ENCODE measurements at places on chromosomes 2 and 18.

DNA sequence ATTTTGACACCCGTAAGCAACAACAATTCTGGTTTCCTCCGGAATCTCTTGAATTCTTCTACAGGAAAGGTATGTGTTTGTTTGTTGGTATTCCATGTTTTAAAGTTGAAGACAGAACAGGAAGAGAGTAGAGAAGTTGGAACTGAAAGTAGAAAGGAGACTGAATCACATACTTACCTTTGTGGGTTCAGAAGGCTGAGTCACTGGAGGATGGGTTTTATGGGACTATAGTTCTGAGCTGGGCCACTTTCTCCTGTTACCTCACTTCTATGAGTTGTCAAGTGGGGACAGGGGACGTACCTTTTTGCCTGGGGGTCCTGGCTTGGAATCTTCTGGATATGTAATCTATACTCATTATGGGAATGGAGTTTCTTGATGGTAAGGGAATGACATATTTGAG lies 40.9 kb downstream of the KDM3A start:
- DNase-seq = no peak

GRCh38 chr2:120469426-120469825 lies 123.5 kb downstream of the INHBB start:
- no peak for DNase-seq

DNA sequence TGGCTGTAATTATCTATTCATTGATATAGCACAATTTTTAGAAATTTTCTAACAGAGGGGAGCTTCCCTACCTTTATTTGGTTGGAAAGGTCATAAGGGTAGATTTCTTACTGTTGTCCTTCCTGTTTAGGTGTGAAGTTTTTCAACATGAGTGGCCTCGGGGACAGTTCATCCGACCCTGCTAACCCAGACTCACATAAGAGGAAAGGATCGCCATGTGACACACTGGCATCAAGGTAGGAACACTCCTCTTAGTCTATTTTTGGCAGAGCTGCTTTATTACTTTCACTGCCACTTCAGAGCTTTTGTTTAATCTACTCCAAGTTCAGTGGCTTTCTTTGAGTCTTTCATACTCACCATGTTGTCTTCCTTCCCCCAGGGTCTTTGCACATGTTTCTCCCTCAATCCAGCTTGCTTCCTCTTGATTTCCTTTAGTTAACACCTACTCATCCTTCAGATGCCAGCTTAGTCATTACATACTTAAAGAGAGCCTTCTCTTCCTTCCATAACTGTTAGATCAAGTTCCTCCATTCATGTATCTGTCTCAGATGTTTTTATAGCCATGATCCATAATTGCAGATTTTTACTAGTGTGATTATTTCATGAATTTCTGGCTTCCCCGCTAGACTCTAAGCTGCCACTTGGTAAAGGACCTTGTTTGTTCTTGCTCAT lies 134.5 kb downstream of the PTRHD1 start:
- no peak for DNase-seq

- DNase-seq = no peak
These were observed 52.5 kb downstream of the CCDC141 start for GRCh38 chr2:178997477-178997876.

DNA sequence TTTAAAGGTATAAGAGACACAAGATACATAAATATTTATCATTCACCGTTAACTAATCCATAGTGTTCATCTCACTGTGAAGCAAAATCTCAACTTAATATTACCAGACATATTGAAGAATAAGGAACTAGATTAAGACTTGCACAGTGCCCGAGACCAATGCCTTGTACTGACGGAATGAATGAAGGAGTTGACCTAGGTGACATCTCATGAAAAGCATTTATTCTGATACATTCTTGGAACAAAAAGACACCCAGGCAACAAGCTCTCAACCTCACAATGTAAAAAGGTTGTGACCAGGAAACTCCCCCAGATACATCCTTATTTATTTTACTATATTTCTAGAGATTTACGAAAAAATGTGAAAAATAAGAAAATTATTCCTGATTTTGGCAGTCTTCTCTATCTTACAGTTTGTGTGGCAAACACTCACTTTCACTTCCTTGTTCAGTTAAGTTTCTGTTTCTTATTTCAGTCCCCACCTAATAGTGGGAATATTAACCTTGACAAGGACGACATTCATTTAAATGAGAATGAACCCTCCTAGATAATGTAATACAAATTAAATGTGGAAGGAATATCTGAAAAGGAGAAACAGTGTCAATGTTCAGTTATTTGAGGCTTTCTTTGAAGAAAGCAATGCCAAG lies 28.4 kb downstream of the M1AP start:
- DNase-seq = no peak

- DNase-seq = no peak
These were observed 27.6 kb upstream of the SLC40A1 start for GRCh38 chr2:189608170-189608569.

DNA sequence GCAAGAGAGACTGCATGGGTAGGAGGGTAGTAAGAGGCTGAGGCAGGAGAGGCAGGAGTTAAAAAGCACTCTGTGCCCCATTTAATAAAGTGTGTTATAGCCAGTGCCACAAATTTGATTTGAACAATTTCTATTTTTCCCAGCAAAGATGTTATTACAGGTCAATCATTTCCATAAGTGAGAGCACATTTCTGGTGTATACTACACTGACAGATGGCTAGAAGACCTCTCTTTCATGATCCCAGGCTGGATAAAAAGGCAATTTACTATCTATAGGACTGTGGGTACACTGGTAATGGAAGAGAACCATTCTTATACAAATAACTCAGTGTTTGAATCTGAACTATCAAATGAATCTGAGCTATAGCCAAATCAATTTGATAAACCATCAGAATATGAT lies 176.2 kb downstream of the FSHR start:
- no peak for DNase-seq

GRCh38 chr2:81437456-81438000 lies 1133.0 kb upstream of the LRRTM1 start:
- DNase-seq = no peak

DNA sequence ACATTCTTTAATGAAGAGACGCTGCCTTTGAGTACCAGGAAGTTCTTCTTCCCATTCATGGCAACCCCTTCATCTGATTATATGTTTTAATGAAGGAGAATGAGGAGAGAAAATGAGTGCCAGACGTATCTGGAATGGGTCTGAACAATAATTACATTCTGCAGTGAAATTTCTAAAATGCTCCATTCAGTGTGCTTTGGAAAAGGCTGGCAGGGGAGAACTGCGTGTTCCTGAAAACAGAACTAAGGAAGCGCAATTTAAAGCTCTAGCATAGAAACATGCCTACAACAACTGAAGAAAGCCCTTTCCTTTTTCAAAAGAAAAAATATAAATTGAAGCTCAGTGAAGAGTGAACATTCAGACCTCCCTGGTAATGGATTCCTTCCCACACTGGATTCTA lies 58.8 kb downstream of the BOD1L2 start:
- DNase-seq = no peak

- peak; percentile 55 for DNase-seq
These were observed 47.4 kb upstream of the SMAD7 start for GRCh38 chr18:48997985-48998831.

GRCh38 chr2:20585710-20586594 lies 64.9 kb downstream of the HS1BP3 start:
- no peak for DNase-seq

- DNase-seq = no peak
These were observed 52.9 kb downstream of the SATB2 start for GRCh38 chr2:199404841-199405240.

GRCh38 chr18:74976331-74976909 lies 232.5 kb downstream of the PTGR3 start:
- no peak for DNase-seq

DNA sequence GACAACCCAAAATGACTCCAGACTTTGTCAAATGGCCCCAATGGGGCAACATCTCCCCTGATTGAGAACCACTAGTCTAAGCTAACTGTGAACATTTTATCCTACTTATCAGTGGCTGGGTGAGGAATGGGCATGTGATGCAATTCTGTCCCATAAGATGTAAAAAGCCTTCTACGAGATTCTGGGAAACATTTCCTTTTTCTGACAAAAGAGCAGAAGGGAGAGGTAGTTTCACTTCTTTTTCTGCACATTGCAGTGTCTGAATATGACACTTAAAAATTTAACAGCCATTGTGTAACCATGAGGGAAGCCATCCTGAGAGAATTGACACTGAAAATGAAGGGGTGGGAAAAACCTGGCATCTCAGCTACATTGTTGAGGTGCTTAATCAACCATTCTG lies 17.3 kb upstream of the MARCHF4 start:
- DNase-seq = no peak

DNA sequence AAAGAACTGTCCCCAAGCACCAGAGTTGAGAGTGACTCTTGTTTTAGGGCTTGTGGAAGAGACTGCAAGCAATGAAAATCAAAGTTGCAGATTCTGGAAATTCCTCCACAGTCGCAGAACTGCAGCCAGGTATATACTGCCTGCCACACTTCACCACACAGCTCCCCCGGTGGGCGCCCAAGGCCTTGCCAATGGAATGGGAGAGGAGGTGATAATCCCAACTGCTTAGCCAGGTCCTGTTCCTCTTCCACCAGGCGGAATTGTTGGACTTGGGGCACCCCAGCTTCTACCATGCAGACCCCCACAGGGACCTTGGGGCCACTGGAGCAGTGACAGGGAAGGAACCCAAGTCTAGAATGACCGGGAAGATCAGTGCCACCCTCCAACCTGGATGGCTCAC lies 4.8 kb upstream of the PDIA6 start:
- peak; percentile 73 for DNase-seq

GRCh38 chr2:6623746-6624145 lies 242.0 kb downstream of the CMPK2 start:
- no peak for DNase-seq

DNA sequence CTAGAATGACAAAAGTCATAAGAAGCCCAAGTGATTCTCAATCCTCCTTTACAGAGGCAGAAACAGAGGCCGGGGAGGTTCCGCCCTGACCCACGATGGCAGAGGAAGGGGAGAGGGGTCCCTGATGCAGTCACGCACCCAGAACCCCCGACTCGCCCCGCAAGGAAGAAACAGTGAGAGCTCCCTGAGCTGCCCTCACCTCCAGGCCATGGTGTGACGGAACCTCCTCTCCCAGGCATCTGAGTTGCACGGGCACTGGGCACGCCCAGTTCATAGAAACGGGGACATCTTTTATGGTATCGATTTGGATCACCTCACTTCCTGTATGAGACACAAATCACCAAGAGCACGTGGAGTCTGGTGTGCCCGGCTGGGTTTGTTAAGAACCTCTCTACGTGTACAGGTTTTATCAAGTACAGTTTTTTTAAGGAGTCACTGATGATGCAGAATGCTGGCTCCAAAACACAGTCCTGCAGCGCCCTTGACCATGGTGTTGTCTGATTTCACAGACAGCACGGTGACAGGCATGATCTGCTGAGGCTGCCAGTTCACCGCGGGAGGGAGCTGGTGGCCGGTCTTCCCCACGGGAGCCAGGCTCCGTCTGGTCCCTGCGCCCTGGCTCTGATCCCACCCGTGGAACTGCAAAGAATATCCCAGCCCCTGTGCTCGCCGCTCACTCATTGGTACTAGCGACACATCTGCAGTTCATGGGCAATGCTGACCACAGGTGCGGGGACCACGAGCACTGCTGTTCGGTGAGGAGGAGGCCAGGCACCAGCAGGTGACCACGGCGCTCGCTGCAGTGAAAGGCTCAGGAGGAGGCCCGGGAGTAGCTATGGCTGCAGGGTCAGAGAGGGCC lies 35.6 kb downstream of the PXDN start:
- DNase-seq = no peak

DNA sequence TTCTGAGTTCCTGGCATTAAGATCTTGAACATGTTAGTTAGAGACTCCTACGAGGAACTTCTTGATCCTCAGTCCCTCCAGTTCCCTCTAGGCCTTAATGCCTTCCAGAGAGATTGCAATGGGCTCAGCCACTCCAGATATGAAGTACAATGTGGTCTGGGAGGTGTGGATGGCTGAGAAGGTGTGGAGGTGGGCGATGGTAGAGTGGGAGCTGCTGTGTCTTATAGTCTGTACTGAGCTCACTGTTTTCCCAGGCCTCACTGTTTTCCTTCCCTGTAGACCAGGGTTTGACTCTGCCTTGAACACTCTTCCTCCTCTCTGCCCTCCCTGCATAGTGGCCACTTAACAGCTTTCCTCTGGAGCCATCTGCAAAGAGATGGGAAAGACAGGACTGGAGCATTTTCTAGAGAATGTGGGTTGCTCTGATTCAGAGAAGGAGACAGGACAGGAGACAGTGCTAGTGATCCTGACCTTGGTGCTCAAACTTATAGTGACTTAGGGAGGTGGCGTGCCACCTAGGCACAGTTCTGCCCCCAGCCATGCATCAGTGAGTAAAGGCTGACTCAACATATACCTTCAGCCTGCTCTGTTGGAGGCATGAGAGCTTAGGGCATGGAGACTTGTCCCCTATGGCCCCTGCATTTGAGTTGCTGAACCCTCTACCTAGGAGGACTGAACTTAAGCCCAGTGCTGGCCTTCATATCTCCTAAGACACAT lies 129.7 kb downstream of the TDRD15 start:
- no peak for DNase-seq

- no peak for DNase-seq
These were observed 82.2 kb downstream of the EPAS1 start for GRCh38 chr2:46379213-46380037.

DNA sequence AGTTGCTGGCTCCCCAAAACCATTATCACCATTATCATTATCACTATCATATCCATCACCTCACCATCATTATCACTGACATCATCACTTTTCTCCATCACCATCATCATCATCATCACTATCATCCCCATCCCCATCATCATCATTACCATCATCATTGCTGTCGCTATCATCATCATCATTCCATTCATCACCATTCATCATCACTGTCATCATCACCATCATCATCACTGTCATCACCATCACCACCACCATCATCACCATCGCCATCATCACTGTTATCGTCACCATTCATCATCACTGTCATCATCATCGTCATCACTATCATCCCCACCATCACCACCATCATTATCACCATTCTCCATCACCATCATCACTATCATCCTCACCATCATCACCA lies 9.0 kb downstream of the HPCAL1 start:
- no peak for DNase-seq

DNA sequence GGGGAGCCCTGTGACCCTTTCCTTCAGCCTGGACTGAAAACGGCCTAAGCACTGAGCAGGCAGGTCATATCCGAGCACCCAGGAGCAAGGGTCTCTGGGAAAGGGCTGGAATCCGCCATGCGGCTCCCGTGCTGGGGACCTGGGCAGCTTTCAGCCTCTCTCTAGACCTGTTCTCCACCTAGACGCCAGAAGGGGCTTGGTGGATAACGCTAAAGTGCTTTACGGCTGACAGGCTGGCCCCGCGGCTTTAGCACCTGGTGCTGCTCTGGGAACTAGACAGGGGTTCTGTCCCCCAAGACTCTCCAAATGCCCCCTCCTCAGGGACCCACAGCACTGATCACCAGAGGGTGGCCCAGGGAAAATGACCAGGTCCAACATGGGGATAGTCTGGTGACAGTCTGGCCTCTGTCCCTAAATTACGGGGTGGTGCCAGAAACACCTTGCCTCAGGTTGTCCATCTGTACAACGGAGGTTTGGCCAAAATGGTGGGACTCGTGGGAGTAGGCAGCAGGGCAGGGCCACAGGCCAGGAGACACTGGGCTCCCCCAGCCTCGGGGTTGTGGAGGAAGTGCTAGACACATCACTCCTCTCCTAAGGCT lies 13.0 kb downstream of the SDC1 start:
- no peak for DNase-seq

- no peak for DNase-seq
These were observed 105.1 kb downstream of the TTC27 start for GRCh38 chr2:32732912-32733472.

Measured in Caco-2 (cell line).